Keratinocyte (primary cell): ENCODE measurements at places on chromosomes 7 and 10. TPM values are rescaled to one million over a fixed set of nuclear protein-coding genes. Genes with fewer than 3 reads are reported as not detected.

Gene THSD7A
- not detected in 3 replicates for polyA plus RNA-seq

Gene DRGX
- not detected in 3 replicates for polyA plus RNA-seq

Gene UROS
- polyA plus RNA-seq, result 40.0 to 46.7 TPM (median 40.1 TPM) in 3 replicates

Gene BMPER
- 0.57 to 0.67 TPM (median 0.58 TPM) in 3 replicates for polyA plus RNA-seq

Gene UPK3B
- polyA plus RNA-seq, result 2.6 to 11.9 TPM (median 7.5 TPM) in 3 replicates

Gene AGR2
- polyA plus RNA-seq, result 1.5 to 2.4 TPM (median 2.3 TPM) in 3 replicates

Gene EPHA1
- 24.6 to 37.1 TPM (median 31.9 TPM) in 3 replicates for polyA plus RNA-seq

Gene GPR15LG
- polyA plus RNA-seq, result 0.57 to 54.1 TPM (median 10.4 TPM) in 3 replicates

Gene MKX
- 0.01 to 0.08 TPM (median 0.04 TPM) in 3 replicates for polyA plus RNA-seq

Gene UPK3BL1
- 20.3 to 112 TPM (median 48.2 TPM) in 3 replicates for polyA plus RNA-seq

Gene BICC1
- 3.1 to 4.2 TPM (median 3.8 TPM) in 3 replicates for polyA plus RNA-seq

Gene SORCS1
- polyA plus RNA-seq, result 0.01 TPM in 1 of 3 replicates, not detected in the others

Gene ASIC3
- polyA plus RNA-seq, result 0.24 to 0.97 TPM (median 0.35 TPM) in 3 replicates

Gene BMI1
- 21.6 to 33.1 TPM (median 22.0 TPM) in 3 replicates for polyA plus RNA-seq

Gene IL15RA
- polyA plus RNA-seq, result 3.1 to 4.9 TPM (median 3.8 TPM) in 3 replicates

Gene TMEM229A
- polyA plus RNA-seq, result not detected in 3 replicates

Gene NIPSNAP2
- 39.5 to 64.7 TPM (median 45.6 TPM) in 3 replicates for polyA plus RNA-seq

Gene SLC37A3
- 42.5 to 51.4 TPM (median 43.6 TPM) in 3 replicates for polyA plus RNA-seq

Gene CARD11
- 4.1 to 7.2 TPM (median 4.3 TPM) in 3 replicates for polyA plus RNA-seq

Gene INSYN2A
- 0.01 TPM in 1 of 3 replicates, not detected in the others for polyA plus RNA-seq

Gene ADAM12
- polyA plus RNA-seq, result 0.05 to 0.14 TPM (median 0.07 TPM) in 3 replicates
